ENCODE measurements at places on chromosomes 16 and 17.
A peak's percentile ranks its signal among the peaks of the same experiment; 100 is the strongest.

DNA sequence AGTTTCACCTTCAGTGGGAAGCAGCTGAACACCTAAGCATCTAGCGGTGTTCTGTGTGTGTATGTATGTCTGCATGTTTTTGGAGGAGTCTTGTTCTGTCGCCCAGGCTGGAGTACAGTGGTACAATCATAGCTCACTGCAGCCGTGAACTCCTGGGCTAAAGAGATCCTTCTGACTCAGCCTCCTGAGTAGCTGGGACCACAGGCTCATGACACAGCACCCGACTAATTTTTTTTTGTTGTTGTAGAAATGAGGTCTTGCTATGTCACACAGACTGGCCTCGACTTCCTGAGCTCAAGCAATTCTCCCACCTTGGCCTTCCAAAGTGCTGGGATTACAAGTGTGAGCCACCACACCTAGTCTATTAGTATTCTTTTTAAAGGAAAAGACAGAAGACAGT lies 30.2 kb upstream of the FAAP100 start:
- no peak for DNase-seq

DNA sequence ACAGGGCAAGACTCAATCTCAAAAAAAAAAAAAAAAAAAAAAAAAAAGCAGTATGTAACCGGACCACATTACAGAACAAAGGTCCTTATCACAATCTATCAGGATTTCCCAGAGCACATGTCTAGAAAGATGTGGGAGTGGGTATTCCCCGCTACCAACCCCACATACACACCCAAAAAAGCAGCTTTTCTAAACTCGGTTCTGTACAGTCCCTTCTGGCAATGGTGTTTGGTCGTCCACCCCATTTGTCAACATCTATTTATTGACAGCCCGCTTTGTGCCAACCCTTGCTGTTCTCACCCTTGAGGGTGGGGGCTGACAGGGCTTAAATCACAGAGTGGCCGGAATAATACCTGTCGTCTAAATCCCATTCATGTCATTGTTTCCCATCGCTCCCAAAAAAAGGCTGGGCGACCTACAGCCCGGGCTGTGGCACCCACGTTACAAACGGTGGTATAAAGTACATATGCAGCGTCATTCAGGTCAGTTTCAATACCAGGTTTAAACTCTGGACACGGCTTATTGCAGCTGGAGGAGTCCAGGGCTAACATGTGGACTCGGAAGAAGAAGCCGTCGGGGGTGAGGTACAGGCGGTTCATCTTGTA lies 3.6 kb downstream of the C17orf58 start:
- DNase-seq, result no peak

- DNase-seq, result no peak
These were observed 10.8 kb upstream of the JPT2 start for GRCh38 chr16:1667271-1667670.

DNA sequence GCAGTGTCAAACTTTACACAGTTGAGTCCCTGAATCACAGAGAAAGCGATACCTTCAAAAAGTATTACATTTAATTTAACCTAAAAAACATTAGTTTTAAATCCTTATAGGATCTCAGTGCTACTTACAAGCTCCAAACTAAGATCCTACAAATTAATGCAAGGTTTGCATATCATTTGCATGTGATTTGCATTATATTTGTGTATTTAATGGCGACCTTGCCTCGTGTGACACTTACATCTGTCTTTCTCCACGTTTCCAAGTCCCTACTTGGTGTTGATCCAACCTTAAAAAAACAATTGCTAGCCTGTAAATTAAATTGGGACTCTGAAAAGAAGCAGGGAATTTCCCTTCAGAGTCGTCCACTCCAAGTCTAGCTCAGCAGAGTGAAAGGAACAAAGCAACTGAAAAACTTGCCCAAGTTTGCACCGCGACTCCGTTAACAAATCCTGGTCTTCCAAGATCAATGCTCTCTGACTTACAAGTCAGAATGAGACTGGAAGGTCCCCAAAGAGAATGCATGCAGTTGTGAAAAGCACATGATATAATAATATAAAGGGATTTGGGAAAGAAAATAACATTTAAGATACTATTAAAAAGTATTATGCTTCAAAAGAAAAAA lies 739 bp upstream of the FAM117A start:
- DNase-seq, result no peak

- DNase-seq, result no peak
These were observed 286.5 kb upstream of the ERCC4 start for GRCh38 chr16:13633391-13633861.

GRCh38 chr16:25372716-25373115 lies 115.1 kb upstream of the ZKSCAN2 start:
- DNase-seq, result no peak

DNA sequence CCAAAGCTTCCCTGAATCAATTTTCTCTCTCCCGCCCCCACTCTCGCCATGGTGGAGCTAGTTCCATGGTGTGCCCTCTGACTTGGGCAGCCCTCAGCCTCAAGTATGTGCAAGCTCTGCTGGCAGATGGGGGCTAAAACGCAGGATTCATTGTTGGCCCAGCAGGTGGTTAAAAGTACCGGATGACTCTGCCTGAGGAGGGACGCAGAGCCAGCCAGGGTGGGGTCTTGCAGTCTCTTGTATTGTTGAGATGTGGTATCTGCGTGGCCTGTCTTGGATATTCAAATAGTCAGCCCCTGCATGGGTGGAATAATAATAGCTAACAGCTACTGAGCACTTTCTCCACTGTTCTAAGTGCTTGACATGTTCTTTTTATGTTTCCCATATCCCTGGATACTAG lies 36.7 kb upstream of the CPNE2 start:
- DNase-seq, result no peak

- peak; percentile 47 for DNase-seq
These were observed 83.5 kb downstream of the MARCHF10 start for GRCh38 chr17:62724398-62725146.

DNA sequence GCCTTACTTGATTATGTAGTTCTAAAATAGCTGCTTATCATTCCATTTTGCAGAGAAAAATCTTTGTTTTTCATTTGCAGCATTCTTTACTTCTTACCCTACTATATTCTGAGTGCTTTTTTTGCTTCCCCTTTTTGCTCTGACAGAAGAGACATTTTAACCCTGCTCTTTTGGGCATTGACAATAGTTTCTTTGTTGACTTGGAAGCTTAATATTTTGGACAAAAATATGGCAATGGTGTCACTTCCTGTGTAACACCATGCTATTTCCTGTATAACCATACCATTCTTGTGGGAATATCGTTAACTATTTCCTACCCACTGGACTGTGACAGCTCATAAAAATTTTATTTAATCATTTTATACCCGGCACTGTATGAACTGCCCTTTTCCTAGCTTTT lies 747.1 kb downstream of the CDH8 start:
- no peak for DNase-seq
